ENCODE measurements at places on chromosomes 2 and 18.
A peak's percentile ranks its signal among the peaks of the same experiment; 100 is the strongest.

DNA sequence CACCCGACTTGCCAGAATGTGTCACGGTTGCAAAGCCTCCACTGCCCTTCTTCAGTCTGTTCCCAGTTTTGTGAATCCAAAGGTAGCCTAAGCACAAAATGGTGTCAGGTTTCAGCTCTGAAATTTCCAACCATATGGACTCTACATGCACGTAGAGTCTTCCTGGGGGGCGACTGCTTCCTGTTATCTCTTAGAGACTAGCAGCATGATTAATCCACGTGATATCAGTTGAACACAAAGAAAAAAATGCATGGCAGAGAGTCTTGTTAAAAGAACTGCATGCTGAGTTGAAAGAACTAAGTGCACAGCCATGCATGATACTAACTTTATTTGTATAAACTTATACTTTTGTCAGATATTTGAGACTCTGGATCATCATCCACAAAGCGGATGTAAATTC is 404.4 kb downstream of the SOCS6 start:
- DNase-seq = no peak

GRCh38 chr2:8849327-8849726 is 11.9 kb upstream of the KIDINS220 start:
- DNase-seq = peak; percentile 59

DNA sequence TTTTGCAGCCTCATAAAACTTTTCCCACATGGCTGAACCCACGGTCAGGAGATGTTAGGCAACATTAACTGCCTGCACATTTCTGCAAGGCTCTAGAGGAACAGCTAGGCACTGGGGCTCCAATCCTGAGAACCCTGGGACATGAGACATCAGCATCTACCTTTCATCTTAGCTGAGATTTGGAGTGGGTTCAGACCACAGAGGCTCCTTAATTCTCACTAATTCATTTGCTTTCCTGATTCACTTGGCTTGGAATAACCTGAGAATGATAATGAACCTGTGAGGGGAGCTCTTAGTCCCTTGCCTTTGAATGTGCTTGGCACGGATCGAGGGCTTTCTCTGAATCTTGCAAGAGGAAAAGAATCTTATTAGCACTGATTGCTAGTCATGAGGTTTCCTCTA is 266.2 kb downstream of the FIGN start:
- DNase-seq = no peak

GRCh38 chr2:234469972-234470371 is 26.9 kb downstream of the ARL4C start:
- no peak for DNase-seq

GRCh38 chr18:48360376-48361021 is 48.7 kb downstream of the ZBTB7C start:
- no peak for DNase-seq

GRCh38 chr2:180872255-180872654 is 108.2 kb upstream of the UBE2E3 start:
- no peak for DNase-seq

DNA sequence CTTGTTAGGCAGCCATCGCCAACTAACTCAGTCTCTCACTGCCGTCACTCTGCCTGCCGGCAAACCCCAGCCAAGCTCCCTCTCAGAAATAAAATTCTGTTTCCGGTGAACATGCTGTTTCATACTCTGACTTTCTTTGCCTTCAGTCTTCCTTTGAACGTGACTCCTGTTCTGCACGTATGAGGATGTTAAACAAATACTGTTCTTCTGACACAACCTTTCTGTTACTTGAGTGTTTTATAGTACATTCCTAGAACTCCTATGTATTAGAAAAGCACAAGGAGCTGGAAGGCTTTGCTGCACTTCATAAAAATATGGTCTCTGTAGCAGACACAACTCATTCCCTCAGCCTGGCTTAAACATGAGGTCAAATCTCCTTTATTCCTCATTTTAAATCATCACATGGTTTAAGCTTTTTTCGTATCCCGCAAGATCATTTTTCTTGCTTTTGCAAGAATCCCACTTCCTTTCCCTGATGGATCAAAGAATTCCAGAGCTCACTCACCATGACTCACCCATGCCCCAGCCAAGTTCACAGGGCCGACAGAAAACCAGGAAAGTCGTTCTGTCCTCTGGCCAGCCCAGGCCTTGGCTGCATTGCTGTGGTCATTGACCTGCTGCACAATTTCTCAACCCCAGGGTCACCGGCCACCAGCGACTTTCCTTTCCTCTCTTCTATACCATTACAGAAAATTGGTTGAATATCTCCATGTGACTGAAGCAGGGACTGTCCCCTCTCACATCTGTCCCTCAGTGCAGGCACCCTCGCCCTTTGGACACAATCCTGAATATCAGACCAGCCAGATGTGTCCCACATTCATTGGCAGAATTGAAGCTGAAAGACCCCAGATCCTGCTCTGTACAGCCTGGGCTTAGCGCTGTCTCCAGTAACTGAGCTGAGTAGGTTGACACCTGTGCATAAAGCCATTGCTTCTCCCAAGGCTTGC is 183.1 kb upstream of the ARL4C start:
- peak; percentile 96 for DNase-seq

DNA sequence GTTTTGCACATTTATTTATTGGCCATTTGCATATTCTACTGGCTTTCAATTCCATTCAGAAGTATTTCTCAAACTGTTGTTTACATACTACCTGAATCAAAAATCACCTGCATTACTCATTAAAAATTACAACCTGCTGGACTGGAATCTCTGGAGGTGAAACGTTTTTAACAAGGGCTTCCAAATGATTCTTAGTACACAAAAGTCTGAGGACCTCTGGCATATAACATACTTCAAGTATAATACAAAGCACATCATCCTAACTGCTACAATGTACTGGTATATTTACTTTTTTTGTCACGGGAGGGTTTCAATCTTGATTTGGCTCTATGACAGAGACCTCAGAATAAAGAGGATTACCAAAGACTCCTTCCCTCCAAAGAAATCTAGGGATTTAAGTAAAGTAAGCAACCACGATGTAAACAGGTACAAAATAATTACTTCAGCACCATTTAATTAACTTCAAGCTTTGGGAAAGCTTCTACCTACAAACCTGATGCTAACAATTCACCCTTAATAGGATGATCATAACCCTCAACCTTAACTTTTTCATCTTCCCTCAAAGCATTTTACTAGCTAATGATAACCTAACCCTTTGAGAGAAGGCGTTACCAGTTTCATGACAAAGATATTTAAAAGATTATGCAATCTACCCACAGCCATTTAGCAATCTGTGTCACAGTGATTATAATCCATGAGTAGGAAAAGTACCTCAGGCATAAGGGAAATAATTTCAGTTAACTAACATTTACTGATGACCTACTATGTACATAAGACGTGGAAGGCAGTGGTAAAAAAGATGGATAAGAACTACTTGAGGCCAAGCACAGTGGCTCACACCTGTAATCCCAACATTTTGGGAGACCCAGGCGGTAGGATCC is 24.7 kb downstream of the ATAD2B start:
- DNase-seq = no peak

DNA sequence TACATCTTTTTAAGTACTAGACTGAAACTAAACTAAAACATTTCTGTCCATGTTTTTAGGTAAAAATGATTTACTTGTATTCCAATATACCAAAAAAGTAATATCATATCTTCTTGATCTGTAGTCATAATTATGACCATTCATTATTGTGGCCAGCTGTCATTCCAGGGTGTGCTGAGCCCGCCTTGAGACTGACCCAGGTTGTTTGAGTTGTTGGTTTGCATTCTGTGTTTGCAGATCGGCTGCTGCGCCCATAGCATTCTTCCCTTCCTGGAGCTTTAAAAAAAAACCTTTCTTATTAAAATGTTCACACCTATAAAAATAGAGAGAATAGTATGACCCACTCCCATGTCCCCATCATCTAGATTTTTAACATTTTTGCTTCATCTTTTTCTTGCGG is 101.9 kb downstream of the PRKCE start:
- no peak for DNase-seq

DNA sequence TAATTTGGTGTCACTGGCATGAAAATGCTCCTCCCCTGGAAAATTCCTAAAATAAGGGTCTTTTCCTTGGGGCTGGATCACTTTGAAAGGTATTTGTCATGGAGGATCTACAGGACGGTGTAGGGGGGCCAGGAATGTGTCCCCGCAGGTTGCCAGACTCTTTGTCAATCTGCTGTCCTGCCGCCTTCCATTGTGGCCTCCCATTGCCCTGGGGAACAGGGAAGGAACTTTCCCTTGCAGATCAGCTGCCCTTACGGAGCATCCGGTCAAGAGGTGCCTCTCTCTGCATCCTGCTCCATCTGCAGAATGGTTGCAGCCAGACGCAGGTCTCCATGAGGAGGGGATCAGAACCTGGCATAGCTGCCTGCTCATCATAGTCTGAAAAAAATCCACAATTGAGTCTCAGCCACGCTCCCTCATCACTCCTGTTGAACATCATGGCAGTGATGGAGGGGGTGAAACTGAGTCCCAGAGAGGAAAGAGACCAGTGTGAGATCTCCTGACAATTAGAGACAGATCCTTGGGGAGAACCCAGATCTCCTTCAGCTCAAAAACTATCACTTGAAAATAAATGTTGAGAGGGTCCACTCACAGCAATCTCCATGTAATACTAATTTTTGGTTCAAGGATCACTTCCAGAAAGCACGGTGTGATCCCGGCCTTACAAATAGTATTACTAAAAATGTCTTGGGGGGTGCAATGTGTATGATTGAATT is 244.8 kb downstream of the MYCN start:
- no peak for DNase-seq

- peak; percentile 25 for DNase-seq
These were observed 23.4 kb downstream of the NEMP2 start for GRCh38 chr2:190511104-190511503.

DNA sequence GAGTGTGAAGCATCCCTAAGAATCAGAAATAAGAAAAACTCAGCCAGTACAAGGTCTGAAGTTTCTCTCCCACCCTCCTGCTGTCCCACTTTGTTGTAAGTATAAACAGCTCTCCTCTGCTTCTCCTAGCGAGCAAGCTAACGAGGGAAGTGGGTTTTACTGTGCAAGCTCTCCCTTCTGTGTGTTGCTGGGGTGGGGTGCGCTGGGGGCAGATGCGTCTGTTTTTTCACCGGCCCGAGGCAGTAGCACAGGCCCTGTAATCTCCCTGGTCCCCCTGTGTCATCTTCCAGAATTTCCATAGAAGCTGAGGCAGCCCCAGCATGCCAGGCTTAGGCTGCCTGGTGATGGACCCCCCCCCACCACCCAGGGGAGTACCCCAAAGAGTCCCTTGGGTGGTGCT is 9.4 kb upstream of the CXCR4 start:
- DNase-seq = no peak

DNA sequence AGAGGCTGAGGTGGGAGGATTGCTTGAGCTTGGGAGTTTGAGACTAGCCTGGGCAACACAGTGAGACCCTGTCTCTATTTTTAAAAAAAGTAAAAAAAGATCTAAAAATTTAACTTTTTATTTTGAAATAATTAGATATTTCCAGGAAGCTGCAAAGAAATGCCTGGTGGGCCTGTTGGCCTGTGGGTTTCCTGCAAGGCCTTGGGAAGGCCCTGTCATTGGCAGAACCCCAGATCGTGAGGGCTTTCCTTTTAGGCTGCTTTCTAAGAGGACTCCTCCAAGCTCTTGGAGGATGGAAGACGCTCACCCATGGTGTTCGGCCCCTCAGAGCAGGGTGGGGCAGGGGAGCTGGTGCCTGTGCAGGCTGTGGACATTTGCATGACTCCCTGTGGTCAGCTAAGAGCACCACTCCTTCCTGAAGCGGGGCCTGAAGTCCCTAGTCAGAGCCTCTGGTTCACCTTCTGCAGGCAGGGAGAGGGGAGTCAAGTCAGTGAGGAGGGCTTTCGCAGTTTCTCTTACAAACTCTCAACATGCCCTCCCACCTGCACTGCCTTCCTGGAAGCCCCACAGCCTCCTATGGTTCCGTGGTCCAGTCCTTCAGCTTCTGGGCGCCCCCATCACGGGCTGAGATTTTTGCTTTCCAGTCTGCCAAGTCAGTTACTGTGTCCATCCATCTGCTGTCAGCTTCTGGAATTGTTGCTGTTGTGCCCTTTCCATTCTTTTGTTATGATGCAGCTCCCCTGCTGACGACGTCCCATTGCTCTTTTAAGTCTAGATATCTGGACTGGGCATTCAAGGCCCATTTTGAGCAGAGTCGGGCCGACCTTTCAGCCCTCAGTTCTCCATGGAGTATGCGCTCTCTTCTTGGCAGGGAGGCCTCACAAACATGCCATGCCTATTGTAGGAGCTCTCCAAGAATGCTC is 6.6 kb downstream of the PROC start:
- no peak for DNase-seq

- DNase-seq = no peak
These were observed 5.9 kb downstream of the CERS6 start for GRCh38 chr2:168461942-168462331.

DNA sequence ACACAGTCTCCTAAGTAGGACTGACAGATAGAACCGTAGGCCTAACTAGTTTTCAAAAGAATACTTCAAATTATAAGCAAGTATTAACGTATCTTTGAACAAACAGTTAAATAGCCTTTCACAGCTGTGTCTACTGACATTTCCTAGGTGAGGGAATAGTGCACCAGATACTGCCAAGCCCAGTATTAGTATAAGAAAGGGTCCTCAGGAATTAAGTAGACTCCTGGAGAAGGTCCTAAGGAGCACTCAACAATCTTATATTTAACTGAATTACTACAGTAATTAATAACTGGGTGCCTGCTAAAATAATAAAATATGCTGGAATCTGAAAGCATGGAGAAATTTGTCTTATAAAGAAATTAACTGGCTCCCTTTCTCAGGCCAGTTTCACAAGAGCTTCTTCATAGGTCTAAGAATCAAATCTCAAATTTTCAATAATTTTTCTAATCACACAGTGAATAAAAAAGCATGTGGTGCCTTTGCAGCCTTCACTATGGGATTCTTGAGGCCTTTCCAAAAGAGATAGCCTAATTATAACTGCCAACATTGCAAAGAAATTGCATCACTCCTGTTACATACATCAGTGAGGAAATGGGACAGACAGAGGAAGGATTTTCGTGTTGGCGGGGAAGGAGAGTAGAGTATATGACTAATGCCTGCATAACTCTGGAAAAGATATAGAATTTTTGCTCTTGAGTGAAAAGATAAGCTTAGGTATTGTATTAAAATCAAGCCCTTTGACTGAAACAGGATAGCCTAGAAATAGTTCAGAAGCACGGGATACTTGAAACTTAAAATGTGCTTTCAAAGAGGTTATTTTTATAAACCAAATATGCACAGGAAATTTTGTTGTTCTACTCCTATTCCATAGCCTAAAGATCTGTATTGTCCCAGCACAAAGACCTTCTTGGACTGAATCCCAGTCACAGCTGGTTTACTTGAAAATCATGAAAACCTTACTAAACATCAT is 228.6 kb upstream of the STK17B start:
- DNase-seq = peak; percentile 97

DNA sequence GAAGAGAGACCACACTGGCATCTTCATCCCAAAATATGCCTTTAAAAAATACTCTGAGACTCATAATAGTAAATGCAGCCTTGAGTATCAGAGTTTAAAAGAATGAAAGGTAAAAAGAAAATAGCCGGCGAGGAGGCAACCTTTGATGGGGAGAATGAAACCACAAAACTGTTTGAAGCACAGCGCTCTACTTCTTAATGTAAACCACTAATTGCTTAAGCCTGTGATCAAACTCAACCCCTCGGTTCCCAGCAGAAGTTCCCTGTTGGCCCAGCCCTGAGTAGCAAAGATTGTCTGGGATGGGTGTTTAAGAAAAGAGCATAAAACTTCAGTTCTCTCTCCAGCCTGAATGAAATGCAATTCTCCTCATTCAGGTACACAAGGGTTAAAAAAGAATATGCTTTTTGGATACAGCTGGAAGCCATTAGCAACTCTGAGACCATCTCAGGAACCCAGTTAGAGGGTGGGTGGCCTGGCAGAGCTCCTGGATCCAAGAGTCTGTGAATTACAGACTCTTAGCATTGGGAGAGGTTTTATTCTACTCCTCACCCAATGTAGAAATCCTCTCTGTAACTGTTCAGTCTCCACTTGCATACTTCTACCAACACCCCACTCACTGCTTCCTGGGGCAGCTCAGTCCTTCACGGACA is 44.8 kb downstream of the VIT start:
- no peak for DNase-seq
